ENCODE measurements at places on chromosomes 1 and 21. TPM values are rescaled to one million over a fixed set of nuclear protein-coding genes. Genes with fewer than 3 reads are reported as not detected.

- H3K27me3 ChIP-seq: peaks cover 23% of the 10 kb centered on the region
- H3K36me3 ChIP-seq: no peaks in the 10 kb centered on the region
- H3K27ac ChIP-seq: no peak overlapping the region
- H3K4me1 ChIP-seq: no peaks in the 10 kb centered on the region
- DNase-seq: no peak
- no peak overlapping the region for H3K4me3 ChIP-seq
Observed at GRCh38 chr1:148355976-148356375, 127.1 kb downstream of the PPIAL4G start.

- H3K36me3 ChIP-seq: no peaks in the 10 kb centered on the region
- H3K4me3 ChIP-seq: no peak overlapping the region
- H3K27ac ChIP-seq: no peak overlapping the region
- peaks cover 1% of the 10 kb centered on the region for H3K4me1 ChIP-seq
- DNase-seq: no peak
Observed at GRCh38 chr1:234938924-234939323, 189.7 kb downstream of the TOMM20 start.

DNA sequence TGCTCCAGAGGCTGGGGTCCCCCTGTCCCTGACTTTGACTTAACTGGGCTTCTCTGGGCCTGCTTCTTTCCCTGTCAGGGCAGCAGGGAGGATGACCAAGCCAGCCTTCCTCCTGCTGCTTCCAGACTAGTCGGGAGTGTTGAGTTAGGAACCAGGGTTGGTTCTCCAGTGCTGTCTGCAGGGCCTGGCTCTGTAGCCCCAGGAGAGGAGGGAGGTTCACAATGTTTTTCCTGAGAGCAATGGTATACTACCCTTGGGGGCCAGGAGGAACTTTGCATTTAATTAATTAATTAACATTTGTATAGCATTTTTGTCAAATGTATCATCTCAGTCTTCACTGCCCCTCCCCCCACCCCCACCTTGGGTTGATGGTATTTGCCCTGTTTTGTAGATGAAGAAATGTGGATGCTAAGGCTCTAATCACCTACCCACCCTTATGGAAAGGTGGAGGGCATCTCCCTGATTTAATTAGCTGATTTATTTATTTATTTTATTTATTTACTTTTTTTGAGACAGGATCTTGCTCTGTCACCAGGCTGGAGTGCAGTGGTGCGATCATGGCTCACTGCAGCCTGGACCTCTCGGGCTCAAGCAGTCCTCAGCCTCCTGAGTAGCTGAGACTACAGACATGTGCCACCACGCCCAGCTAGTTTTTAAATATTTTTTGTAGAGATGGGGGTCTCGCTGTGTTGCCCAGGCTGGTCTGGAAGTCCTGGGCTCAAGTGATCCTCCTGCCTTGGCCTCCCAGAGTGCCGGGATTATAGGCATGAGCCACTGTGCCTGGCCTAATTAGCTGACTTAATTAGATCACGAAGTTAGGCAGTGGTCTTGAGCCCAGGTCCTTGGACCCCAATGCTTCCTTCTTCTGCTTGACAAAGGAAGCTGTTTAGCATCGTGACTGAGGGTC lies 6.6 kb downstream of the H6PD start:
- DNase-seq: no peak
- H3K4me3 ChIP-seq: no peak overlapping the region
- no peaks in the 10 kb centered on the region for H3K36me3 ChIP-seq
- H3K27me3 ChIP-seq: no peaks in the 10 kb centered on the region
- H3K27ac ChIP-seq: peak overlapping the region; percentile 90

- DNase-seq: peak; percentile 58
- H3K4me3 ChIP-seq: no peak overlapping the region
- H3K27ac ChIP-seq: peak overlapping the region; percentile 77
- no peaks in the 10 kb centered on the region for H3K4me1 ChIP-seq
Observed at GRCh38 chr1:230824919-230825721, 43.2 kb downstream of the C1orf198 start.

DNA sequence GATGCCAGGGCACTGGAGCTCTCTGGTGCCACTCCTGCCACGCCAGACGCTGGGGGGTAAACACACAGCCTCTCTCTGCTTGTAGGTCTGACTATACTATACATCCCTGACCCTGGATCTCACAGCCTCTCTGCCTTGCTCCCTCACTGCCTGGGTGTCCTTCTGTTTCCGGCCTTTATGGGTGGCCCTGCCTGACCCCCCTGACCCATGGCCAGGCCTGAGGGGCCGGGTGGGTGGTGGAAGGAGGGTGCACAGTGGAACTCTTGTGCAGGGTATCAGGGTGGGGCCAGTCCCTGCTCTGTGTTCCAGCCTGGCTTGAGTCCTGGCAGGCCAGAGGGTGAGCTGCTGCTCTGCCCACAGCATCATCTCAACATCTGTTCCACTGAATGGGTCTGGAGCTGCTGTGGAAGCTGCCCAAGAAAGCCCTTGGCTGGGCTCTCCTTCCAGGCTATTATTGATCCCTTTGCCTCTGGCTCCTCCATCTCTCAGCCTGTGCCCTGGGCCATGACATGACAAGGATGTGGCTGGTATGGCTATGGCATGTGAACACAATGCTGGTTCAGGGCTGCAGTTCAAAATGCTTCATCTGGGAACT lies 17.2 kb upstream of the SYNC start:
- no peaks in the 10 kb centered on the region for H3K4me1 ChIP-seq
- no peak overlapping the region for H3K27ac ChIP-seq
- H3K36me3 ChIP-seq: no peaks in the 10 kb centered on the region
- H3K27me3 ChIP-seq: no peaks in the 10 kb centered on the region

- H3K36me3 ChIP-seq: no peaks in the 10 kb centered on the region
- no peaks in the 10 kb centered on the region for H3K27me3 ChIP-seq
- H3K27ac ChIP-seq: no peak overlapping the region
Observed at GRCh38 chr1:89429062-89429461, 65.2 kb downstream of the GBP6 start.

Gene MAP1LC3C
- not detected for total RNA-seq

Gene CREG1
- 127 TPM for total RNA-seq

Gene MX2
- 5.5 TPM for total RNA-seq

Gene SAMSN1
- 3.7 TPM for total RNA-seq

Gene C1orf216
- total RNA-seq: 16.1 TPM

Gene RGS13
- not detected for total RNA-seq
